IgD-negative memory B cell (primary cell): ENCODE measurements at places on chromosomes 12 and 14. TPM values are rescaled to one million over a fixed set of nuclear protein-coding genes. Genes with fewer than 3 reads are reported as not detected.

NELL2 gene
- 5.2 TPM for polyA plus RNA-seq

FSCB gene
- not detected for polyA plus RNA-seq

GLI1 gene
- polyA plus RNA-seq: 0.18 TPM

SYNE2 gene
- polyA plus RNA-seq: 18.1 TPM

KRT79 gene
- not detected for polyA plus RNA-seq
